ENCODE measurements at places on chromosomes 1 and 21. TPM values are rescaled to one million over a fixed set of nuclear protein-coding genes. Genes with fewer than 3 reads are reported as not detected.

The TMPRSS3 gene
- 2.0 TPM for total RNA-seq

The DNAH14 gene
- total RNA-seq: 10.1 TPM

DNA sequence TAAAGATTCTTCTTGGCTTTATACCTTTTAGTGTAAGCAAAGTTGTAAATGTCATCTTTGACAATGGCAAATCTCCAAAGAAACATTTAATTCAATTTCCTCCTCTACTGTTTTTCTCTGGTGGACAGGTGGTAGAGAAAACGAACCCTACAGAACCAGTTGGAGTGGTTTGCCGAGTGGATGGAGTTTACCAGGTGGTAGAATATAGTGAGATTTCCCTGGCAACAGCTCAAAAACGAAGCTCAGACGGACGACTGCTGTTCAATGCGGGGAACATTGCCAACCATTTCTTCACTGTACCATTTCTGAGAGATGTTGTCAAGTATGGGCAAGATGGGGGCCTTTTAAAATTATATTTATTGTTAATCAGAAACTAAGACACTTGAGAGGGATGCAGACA, 25.8 kb downstream of the UAP1 start:
- DNase-seq: no peak

DNA sequence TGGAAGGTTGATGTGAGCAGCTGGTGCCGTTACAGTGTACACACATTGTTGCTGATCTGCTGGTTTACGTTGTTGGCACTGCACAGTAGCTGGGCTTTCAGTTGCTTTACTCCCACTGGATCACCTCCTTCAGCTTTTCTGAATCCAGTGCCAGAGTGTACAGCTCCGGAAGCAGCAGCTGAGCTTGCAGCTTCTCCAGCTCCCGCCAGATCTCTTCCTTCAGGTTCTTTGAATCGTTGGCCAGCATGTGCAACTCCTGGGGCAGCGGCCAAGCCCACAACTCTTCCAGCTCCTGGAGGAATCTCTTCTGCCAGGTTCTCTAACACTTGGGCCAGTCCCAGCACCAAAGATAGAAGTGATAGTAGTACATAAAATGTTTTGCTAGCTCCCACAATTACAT, 149.7 kb upstream of the RRP15 start:
- no peak for DNase-seq

The GPA33 gene
- not detected for total RNA-seq

The FBXO28 gene
- 23.2 TPM for total RNA-seq

- no peak for DNase-seq
Measured at GRCh38 chr1:227459326-227459841, 104.0 kb upstream of the ZNF678 start.

DNA sequence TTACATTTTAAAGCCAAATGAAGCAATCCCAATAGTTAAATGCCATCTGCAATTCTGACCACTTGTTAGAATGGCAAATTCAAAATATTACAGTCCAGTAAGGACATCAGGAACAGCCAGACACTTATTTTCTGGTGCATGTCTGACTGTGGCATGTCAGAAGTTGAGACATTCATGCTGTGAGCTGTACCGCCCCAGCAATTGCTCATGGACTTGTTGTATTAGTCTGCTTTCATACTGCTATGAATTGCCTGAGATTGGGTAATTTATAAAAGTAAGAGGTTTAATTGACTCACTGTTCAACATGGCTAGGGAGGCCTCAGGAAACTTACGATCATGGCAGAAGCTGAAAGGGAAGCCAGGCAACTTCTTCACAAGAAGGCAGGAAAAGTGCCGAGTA, 19.1 kb downstream of the DDAH1 start:
- no peak for DNase-seq

DNA sequence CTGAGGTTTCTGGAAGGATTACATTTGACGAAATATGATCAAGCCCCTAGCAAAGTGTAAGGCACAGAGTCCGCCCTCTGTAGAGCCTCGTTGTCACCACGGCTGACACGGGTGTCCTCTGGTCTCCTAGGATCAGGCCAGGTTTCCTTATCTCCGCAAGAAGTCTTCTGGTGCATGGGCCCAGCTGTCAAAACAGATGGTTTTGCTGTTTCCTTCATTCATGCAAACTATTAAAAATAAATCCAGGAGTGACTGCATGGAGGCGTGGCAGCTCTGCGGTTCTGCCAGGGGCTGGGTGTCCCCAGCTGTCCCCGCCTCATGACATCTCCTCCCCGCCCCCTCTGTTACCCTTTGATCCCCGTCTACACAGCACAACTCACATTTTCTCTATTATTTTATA, 209.0 kb downstream of the DYRK1A start:
- no peak for DNase-seq

- no peak for DNase-seq
Measured at GRCh38 chr1:158509471-158510156, 37.6 kb downstream of the OR10R2 start.

- DNase-seq: peak; percentile 10
Measured at GRCh38 chr1:50060279-50060678, 36.5 kb upstream of the AGBL4 start.

DNA sequence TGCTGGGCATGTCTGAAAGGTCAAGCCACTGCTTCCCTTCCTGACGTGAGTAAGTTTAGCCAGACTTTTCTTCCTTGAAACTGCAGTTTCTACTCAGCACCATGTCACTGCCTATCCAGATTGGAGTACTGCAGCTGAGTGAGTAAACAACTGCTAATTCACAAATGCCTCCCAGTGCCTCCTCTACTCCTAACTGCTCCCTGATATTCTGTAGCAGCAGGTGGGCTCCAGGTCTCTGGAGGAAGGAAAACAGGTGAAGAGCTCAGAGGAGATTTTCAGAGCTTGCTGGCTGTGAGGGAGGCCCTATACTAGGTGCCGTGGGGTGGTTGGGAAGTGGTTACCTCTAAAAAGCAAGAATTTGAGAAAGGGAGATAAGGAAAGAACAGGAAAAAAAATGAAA, 96.5 kb downstream of the KIF14 start:
- DNase-seq: no peak

The RGS18 gene
- not detected for total RNA-seq

DNA sequence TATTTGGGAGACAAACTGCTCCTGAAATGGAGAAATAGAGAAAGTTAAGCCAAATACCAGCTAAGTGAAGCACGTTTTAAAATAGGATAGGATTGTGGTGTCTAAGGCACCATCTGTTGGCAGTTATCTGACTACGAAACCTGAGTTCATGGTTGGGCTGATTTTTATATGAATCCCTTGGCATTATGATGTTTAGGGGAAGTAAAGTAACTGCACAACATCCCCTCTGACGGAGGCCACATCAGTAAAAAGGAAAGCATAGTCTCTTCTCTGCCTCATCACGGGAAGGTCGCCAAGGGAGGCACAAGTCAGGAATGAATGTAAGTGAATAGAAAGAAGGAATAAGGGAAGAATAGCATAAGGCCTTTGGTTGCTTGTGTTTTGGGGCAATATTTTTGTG, 128.0 kb downstream of the PRRX1 start:
- DNase-seq: no peak

DNA sequence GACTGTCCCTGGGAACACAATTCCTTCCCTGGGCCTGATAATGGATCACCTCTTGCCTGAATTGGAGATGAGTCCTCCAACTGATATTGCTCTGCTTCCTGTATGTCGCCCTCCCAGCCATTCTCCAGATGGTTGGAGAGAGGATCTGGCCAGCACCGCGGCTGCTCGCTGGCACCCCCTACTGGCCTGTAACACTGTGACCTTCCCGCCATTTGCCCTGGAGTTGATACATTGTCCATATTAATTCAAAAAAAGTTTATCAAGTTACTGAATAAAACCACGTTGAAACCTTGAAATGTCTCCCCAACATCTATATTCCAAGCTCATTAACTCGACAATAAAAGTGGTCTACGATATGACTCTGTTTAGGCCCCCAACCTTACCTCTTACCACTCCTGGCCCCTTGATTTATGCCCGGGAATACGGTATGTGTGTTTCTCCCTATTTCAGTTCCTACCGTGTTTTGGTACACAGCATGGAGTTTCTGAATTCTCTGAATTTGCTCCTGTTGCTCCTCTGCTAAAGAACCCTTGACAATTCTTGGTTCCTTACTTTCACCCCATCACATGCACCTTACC, 241.8 kb upstream of the KIAA0040 start:
- no peak for DNase-seq

The RNU1-4 gene
- total RNA-seq: under 0.01 TPM

DNA sequence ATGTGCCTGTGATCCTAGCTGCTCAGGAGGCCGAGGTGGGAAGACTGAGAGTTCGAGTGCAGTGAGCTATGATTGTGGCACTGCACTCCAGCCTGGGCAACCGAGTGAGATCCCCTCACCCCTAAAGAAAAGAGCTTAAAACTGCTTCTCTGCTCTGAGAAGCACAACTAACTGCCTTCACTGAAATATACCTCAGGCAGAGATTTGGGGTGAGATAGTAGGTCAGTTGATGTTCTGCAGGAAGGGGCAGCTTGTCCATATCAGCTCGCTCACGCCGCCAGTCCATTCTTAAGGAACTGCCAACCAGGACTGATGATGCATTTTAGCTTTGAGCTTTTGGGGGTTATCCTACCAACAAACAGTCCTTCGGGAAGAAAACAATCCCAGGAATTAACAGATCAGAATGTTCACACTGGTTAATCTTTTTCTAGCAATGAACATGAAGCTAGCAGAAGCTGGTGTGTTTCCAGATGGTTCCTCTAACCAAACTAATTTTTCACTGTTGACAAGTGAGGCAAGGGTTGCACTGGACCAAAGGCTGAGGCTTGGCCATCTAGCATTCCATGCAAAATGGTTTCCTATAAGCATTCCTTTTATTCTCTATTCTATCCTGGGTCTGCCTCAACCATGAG, 31.6 kb downstream of the LHX4 start:
- DNase-seq: peak; percentile 26

- no peak for DNase-seq
Measured at GRCh38 chr1:53320646-53321045, 7.2 kb downstream of the LRP8 start.

DNA sequence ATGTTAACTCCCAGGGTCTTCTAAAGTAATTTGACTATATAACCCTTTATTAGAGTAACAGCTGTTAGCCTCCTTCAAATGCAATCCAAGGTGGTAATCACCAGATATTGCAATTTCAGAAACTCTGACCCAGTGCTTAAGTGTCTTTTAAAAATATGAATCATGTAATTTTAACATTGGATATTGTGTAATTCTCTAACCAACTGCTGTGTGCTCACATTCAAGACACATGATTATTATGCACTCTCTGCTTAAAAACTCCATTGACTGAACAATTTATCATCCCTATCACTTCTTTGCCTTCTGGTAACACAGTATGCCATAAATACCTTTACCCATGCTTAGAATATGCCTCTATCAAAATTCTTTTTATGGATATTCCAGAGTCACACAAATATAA, 537.4 kb upstream of the RGS18 start:
- no peak for DNase-seq

- no peak for DNase-seq
Measured at GRCh38 chr1:215459136-215459535, 108.0 kb upstream of the KCTD3 start.

The C1orf87 gene
- 0.17 TPM for total RNA-seq

The LCE1E gene
- total RNA-seq: not detected

DNA sequence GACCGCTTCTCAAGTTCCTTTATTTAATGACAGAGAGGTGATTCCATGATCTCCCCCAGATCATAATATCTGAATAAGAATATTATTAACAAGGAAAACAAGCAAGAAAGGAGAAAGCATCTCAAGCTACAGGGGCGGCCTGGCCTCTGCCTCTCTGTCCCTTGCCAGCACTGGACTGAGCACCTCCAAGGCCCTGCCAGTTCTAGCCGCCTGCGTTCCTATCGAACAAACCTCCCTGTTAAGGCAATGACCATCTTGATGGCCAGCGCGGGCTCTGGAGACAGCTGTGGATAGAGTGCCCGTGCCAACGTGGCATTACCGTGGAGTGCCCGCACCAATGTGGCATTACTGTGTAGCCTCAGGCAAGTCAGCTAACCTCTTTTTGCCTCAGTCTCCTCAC, 84.8 kb downstream of the NPHP4 start:
- no peak for DNase-seq

The TCHH gene
- under 0.01 TPM for total RNA-seq

GRCh38 chr1:109208394-109208793, 5.3 kb upstream of the SARS1 start:
- DNase-seq: no peak

DNA sequence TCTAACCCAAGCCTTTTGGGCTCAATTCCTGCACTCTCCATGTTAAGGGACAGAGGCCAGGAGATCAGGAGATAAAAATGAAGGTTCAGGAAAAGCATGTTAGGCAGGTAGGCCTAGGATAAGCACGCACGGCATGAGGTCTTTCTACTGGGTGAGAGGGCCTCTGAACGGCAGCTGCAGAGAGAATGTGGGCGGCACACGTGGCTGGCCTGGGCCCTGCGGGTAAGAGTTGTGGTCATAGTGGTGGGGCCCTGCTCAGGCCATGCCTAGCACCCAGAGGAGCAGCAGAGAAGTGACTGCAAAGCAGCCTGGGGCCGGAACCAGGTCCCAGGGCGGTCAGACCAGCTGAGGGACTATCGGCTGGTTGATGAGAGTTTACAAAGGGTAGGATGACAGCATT, 7.5 kb upstream of the FOXO6 start:
- no peak for DNase-seq

DNA sequence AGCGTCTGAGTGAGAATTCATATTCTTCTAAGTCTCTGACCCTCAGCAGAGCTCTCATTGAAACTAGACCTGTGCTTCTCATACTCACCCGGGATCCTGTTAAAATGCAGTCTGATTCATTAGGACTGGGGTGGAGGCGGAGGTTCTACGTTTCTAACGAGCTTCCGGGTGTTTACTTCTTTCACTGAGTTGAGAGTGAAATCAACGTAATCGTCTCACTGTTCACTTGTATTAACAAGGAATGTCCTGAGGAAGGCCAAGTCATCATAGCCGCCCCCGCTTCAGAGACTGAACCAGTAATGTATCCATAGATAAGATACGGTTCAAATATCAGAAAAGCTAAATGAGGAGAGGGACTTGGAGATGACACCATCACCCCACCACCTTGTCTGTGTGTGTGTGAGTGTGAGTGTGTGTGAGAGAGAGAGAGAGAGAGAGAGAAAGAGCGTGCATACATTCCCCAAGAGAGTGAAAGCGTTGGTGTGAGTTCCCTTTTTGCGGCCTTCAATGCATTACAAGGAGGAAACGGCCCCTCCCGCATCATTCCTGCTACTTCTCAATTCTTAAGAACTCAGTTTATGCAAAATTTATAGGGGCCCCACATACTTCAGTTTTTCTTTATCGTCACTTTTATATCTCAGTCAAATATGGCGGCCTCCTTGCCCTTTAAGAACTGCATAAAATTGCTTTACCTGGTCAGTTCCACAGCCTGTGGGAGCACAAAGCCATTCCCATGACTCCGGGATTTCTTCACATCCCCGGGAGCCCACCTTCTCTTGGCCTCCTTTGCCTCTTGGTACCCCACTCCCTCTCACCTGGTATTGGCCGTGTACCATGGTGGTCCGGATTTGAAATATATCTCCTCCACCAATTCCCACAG, 19.8 kb downstream of the KMO start:
- DNase-seq: no peak

The IFI44 gene
- total RNA-seq: 1.3 TPM

The AKR7A3 gene
- total RNA-seq: 1.3 TPM

The FMOD gene
- total RNA-seq: 0.17 TPM

GRCh38 chr1:204191456-204191855, 4.8 kb downstream of the KISS1 start:
- DNase-seq: no peak

GRCh38 chr1:54809496-54810074, 8.5 kb upstream of the TTC22 start:
- DNase-seq: no peak

GRCh38 chr1:116971965-116972673, 29.4 kb upstream of the CD101 start:
- DNase-seq: no peak

The INAVA gene
- total RNA-seq: 84.0 TPM

- no peak for DNase-seq
Measured at GRCh38 chr1:172827301-172827700, 168.4 kb downstream of the FASLG start.
